ENCODE measurements at places on chromosomes 3 and 15.

- no peak for DNase-seq
These were observed 63.9 kb downstream of the BOC start for GRCh38 chr3:113275258-113275556.

GRCh38 chr3:171066206-171066605 is 39.7 kb upstream of the SLC2A2 start:
- DNase-seq = no peak

DNA sequence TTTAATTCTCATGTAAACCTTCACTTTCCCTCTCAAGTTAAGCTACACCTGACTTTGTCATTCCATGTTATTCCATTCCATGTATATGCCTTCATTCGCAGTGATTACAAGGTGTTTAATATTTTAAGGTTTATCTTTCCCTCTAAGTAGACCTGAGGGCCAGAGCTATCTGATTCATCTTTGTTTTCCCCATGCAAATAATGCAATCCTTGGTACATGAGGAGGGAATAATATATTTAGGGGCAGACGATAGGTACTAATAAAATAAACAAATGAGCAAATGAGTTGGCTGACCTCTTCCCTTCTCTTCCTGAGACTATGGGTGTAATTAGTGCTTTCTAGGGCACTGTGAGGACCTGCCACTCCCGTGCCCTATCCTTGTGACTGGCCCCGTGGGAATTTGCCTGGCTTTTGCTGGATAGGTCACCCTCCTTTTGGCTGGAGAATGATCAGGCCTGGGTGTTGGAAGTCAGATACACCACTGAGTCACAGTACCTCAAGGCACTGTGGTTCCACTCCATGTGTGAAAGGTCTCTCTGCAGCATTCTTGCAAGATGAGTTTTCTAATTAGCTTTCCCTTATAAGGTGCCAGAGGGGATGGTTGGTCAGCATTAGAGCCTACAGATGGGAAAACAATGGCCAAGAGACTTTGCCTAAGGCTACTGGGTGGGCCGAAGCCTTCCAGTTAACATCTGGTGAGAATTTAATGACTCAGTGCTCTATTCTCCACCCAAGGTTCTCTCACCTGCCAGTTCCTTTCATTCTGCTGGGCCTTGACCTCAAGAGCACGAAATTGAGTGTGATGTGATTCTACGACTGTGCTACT is 183.2 kb downstream of the P3H2 start:
- no peak for DNase-seq

- peak; percentile 17 for DNase-seq
These were observed 1.4 kb downstream of the FYTTD1 start for GRCh38 chr3:197750858-197751737.

GRCh38 chr3:187977659-187978058 is 176.3 kb upstream of the LPP start:
- no peak for DNase-seq

GRCh38 chr15:90054618-90055097 is 47.6 kb downstream of the IDH2 start:
- no peak for DNase-seq

DNA sequence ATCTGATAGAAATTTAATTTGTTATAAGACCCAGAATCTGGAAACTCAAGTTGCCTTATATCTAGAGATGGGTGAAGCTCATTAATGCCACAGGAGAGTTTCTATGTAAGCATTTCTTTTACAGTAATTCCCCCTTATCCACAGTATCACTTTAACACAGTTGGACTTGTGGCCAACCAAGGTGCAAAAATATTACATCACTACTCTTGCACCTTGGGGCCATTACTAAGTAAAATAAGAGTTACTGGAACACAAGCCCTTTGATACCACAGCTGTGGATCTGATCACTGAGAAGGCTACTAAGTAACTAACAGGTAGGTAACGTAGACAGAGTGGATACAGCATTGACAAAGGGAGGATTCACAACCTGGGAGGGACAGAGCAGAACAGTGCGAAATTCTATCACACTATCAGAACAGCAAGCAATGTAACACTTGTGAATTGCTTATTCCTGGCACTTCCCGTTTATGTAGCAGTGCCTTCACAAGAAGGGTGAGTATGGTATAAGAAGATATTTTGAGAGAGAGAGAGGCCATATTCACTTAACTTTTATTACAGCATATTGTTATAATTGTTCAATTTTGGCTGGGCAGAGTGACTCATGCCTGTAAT is 33.9 kb upstream of the TOPBP1 start:
- DNase-seq = no peak

- no peak for DNase-seq
These were observed 135.8 kb downstream of the CPNE4 start for GRCh38 chr3:131899021-131899420.

GRCh38 chr15:31280831-31281216 is 45.8 kb upstream of the KLF13 start:
- no peak for DNase-seq

DNA sequence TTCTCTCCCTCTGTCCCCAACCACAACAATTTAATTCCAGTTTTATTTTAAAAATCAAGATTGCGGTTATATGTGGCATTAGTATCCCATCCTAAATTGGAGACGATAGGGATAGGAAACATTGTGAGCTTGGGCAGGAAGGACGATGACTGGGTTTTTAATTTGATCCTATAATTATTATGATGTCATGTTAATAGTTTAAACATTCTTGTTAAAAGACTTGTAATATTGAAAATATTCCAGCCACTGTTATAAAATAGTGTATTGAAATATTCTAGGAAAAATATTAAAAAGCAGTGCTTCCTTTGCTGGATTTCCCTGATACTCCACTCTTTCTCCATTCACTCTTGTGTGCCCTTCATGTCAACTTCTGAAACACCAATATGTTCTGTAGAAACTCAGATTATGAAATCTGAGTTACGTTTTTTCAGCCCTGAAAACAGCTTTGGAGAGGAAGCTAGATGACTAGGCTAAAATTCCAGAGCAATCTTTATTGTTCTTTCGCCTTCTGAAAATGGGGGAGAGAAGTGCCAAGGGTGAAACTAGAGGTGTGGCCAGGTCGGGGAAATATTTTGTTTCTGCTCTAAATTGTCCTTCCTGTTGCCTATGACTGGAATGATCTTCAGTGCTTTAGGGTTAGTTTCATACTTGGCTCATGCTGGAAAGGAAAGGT is 46.1 kb upstream of the MAP3K13 start:
- no peak for DNase-seq

Measured in activated CD4-positive, alpha-beta T cell treated with anti-CD3 and anti-CD28 coated beads for 1 hour (primary cell).